ENCODE measurements at places on chromosomes 13 and 19. TPM values are rescaled to one million over a fixed set of nuclear protein-coding genes. Genes with fewer than 3 reads are reported as not detected.
A peak's percentile ranks its signal among the peaks of the same experiment; 100 is the strongest.

ANGPTL4 gene
- 1.1 TPM for total RNA-seq

LONP1 gene
- total RNA-seq, result 130 TPM

DCLK1 gene
- 132 TPM for total RNA-seq

WDR87 gene
- not detected for total RNA-seq

ALOX5AP gene
- not detected for total RNA-seq

- H3K4me1 ChIP-seq, result peaks cover 58% of the 10 kb centered on the region
- H3K27ac ChIP-seq, result peak overlapping the region; percentile 100
- H3K27me3 ChIP-seq, result no peaks in the 10 kb centered on the region
Measured at GRCh38 chr13:33183431-33184111, 102.0 kb downstream of the STARD13 start.

- peak; percentile 4 for DNase-seq
- H3K36me3 ChIP-seq, result no peaks in the 10 kb centered on the region
- no peak overlapping the region for H3K27ac ChIP-seq
- no peaks in the 10 kb centered on the region for H3K4me1 ChIP-seq
Measured at GRCh38 chr19:41813911-41814310, 17.5 kb downstream of the CEACAM3 start.

DNA sequence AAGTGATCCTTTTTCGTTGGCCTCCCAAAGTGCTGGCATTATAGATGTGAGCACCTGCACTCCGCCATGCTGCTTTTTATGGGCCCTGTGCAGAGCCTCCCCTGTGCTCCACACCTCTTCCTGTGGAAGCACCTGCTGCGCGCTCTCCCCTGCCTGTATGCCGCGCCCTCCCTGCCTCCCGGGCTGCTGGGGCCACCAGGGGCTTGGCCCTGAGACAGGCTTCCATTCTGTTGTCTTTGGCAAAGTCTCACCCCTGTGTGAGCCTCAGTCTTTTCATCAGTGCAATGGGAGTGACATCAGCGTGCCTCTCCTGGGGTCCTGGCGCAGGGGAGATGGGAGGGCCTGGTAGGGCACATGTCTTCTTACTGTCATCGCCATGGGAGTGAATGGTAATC lies 1.3 kb downstream of the FAM174C start:
- H3K27me3 ChIP-seq, result no peaks in the 10 kb centered on the region
- peak overlapping the region; percentile 86 for H3K27ac ChIP-seq
- H3K4me1 ChIP-seq, result peaks cover 26% of the 10 kb centered on the region
- peak overlapping the region; percentile 77 for H3K4me3 ChIP-seq

DNA sequence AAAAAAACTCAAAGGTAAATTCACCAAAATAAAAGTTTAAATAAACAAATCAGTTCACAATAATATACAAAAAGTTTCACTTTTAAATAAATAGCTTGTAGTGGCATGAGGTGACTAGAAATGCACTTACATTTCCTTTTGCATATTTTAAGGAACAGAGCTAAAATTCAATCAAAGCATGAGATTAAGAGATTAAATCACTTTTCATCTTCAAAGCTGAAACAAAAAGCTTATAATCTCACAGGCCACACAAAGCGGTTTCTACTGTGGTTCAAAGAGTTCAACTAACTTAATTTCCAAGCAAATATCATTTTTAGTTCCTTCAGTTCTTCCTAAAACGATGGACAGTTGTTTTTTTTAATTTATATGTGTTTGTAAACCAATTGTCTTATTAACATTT lies 38.9 kb downstream of the TSC22D1 start:
- no peak overlapping the region for H3K4me3 ChIP-seq
- H3K27ac ChIP-seq, result no peak overlapping the region
- H3K4me1 ChIP-seq, result no peaks in the 10 kb centered on the region
- H3K36me3 ChIP-seq, result peaks cover 43% of the 10 kb centered on the region

DNA sequence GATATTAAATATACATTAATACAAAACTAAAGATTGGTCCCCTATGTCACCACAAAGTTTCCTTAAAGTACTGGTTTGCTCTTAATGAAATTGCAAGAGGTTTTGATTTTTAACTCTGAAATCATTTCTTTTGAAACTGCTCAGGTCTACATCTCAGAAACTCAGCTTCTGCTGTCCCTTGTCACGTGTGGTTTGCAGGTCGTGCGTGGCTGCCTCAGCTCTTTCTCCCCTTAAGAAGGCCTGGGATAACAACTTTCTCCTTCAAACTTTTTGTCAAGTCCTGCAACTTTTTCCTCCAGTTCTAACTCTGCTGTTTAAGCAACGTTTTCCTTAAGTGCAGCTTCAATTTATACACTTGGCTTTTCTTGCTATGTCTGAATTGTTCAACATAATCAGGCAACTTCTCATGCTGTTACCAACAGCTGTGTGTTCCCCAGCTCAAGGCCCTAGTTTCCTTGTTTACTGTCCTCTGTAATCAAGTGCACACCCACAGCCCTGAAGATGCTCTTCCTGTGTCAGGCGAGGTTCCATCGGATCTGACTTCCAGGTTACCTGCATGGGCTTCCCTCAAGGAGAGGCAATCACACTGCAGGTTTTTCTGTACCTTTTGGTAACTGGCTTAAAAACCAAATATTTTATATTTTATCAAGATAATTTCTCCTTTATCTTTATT lies 13.5 kb downstream of the C13orf46 start:
- H3K4me1 ChIP-seq, result no peaks in the 10 kb centered on the region
- no peak overlapping the region for H3K4me3 ChIP-seq
- DNase-seq, result no peak

DNA sequence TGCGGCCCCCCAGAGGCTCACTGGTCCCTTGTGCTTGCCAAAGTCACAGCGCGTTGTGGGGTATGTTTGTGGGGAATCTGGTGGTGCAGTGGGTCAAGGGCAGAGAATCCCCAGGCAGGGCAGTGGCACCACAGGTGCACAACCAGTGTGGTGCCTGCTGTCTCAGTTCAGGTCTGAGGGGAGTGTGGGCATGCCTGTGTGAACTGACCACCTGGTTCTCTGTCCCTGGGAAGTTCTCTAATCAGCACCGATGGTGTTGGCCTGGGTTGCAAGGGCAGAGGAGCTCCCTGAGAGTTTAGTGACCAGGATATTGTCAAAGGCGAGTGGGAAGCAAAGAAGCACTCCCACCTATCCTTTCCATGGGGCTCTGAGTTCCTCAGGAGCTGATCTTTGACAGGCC lies 37.7 kb downstream of the ACSBG2 start:
- peaks cover 4% of the 10 kb centered on the region for H3K27me3 ChIP-seq
- H3K4me1 ChIP-seq, result no peaks in the 10 kb centered on the region
- no peak for DNase-seq

DNA sequence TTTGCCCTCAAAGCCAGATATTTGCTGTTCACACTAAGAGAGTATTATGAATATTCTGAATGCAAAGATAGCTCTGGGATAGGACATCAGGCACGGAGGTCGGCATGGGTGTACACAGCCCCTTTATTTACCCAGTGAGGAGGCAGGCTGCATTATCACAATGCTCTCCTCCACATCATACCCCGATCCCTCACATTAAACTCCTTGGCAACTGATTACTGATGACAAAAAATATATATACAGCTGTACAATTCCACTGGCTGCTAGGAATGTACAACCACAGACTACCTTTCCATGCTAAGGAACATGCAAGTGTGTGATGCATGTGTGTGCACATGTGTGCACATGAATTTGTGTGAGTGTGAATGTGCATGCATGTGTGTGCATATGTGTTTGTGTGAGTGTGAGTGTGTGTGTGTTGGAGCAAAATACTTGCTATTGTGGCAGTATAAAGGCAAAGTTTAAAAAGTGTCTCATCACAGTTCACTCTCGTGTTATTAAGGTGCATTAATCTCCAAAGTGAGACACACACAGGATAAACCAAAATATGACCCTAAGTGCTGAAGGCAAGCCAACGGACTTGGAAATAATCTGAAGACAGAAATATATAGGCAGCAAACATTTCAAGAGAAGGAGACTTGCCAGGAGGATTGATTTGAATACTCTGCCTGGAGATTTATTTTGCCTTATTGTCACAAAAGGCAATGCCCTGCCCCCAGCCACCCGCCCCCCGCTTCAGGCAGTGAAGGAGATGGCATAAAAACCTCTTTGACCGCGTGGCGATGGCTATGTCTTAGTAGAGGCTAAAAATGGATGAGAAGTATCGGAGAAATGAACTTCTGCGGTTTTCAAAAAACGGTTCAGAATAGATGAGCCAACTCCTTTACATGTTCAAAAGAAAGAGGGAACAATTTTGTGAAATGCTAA lies 274.8 kb downstream of the TSHZ3 start:
- peaks cover 3% of the 10 kb centered on the region for H3K27me3 ChIP-seq
- peaks cover 16% of the 10 kb centered on the region for H3K4me1 ChIP-seq
- no peaks in the 10 kb centered on the region for H3K36me3 ChIP-seq
- no peak overlapping the region for H3K27ac ChIP-seq

DNA sequence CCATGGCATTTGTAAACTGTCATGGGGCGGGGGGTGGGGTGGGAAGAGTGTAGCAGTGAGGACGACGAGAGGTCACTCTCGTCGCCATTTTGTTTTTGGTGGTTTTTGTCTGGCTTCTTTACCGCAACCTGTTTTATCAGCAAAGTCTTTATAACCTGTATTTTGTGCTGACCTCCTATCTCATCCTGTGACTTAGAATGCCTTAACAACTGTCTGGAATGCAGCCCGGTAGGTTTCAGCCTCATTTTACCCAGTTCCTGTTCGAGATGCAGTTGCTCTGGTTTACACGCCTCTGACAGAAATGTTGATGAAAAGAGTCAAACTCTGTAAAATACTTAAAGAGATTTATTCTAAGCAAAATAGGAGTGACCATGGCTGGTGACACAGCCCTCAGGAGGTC lies 852.0 kb downstream of the DACH1 start:
- H3K4me1 ChIP-seq, result no peaks in the 10 kb centered on the region
- H3K27ac ChIP-seq, result no peak overlapping the region
- H3K4me3 ChIP-seq, result no peak overlapping the region
- no peak for DNase-seq

- H3K4me3 ChIP-seq, result no peak overlapping the region
- no peak overlapping the region for H3K27ac ChIP-seq
- DNase-seq, result no peak
- H3K4me1 ChIP-seq, result no peaks in the 10 kb centered on the region
- no peaks in the 10 kb centered on the region for H3K27me3 ChIP-seq
Measured at GRCh38 chr13:112859128-112859816, 109.7 kb upstream of the MCF2L start.

GRCh38 chr13:35475960-35476943 lies at the start of gene MAB21L1:
MAB21L1 (minus strand) TSS chr13:35476689; CDS start chr13:35476138, 551 bp downstream.
- H3K4me1 ChIP-seq, result peaks cover 5% of the 10 kb centered on the region
- H3K27ac ChIP-seq, result peak within 1 kb of the TSS; percentile 64
- H3K27me3 ChIP-seq, result peaks cover 7% of the 10 kb centered on the region
- peak; percentile 96 for DNase-seq

DNA sequence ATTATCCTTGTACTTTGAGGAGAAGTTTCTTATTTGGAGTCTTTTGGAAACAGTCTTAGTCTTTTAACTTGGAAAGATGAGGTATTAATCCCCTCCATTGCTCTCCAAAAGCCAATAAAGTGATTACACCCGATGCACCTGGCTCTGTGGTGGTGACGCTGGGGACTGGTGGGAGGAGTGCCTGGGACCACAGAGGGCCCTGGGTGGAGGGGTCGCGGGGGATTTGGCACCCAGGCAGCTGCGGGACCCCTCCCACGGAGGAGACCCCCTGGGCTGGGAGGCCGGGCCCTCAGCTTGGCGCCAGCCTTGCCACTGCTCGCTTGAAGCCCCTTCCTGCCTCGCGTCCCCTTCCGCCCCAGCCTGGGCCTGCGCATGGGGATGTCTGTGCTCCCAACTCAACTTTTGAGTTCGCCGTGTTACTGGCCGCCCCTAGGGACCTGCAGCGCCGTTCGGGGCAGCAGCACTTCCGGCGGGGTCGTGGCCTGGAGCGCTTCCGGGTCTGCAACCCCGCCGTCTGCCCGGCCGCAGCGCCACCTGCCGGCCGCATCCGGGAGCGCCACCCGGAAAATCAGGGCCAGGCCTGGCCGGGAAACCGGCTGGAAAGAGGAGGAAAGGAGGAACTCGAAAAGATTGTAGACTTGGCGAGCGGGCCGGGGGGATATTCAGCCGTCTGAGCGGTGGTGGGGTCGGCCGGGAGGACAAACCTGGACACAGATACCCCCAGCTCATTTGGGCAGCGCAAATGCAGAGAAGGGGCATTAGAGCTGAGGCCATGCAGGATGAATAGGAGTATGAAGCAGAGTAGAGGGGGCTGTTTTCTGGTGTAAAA lies 8.4 kb downstream of the PEAK3 start:
- H3K4me3 ChIP-seq, result peak overlapping the region; percentile 48
- peaks cover 31% of the 10 kb centered on the region for H3K36me3 ChIP-seq
- H3K27me3 ChIP-seq, result no peaks in the 10 kb centered on the region
- peaks cover 21% of the 10 kb centered on the region for H3K4me1 ChIP-seq
- H3K27ac ChIP-seq, result peak overlapping the region; percentile 51

DNA sequence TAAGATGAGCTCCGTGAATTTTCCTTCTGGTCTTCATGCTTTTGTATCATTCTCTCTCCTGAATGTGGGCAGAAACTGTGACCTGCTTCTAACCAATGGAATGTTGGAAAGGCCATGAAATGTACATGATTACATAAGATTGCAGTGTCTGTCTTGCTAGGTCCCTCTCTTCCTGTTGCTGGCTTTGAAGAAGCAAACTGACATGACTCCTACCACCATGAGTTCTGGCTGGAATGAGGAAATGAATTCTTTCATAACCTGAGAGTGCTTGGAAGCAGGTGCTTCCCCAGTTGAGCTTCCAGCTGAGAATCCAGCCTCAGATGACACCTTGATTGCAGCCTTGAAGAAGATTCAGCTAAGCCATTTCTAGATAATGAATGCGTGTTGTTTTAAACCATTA lies 275.0 kb upstream of the MIR17HG start:
- H3K36me3 ChIP-seq, result no peaks in the 10 kb centered on the region
- H3K27ac ChIP-seq, result no peak overlapping the region
- H3K4me1 ChIP-seq, result no peaks in the 10 kb centered on the region
- no peaks in the 10 kb centered on the region for H3K27me3 ChIP-seq

- H3K4me3 ChIP-seq, result no peak overlapping the region
- no peaks in the 10 kb centered on the region for H3K36me3 ChIP-seq
- DNase-seq, result no peak
- no peak overlapping the region for H3K27ac ChIP-seq
- no peaks in the 10 kb centered on the region for H3K4me1 ChIP-seq
Measured at GRCh38 chr13:26864576-26864975, 104.0 kb upstream of the GPR12 start.

DNA sequence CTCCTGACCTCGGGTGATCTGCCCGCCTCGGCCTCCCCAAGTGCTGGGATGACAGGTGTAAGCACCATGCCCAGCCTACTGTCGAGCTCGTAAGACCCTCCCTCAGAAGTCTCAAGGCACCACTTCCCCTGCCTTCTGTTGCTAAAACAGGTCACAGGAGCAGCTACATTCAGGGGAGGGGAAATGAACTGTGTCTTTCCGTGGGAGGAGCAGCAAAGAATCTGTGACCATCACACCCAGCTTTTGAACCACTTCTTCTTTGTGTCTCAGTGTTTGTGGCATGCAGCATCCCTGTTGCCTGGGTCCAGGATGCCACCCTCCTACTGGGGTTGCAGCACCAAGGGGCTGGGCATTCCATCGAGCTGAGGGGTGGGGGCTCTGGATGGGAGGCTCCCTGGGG lies 7.7 kb upstream of the CSNK1G2 start:
- DNase-seq, result no peak
- no peak overlapping the region for H3K4me3 ChIP-seq
- no peak overlapping the region for H3K27ac ChIP-seq
- no peaks in the 10 kb centered on the region for H3K27me3 ChIP-seq

Measured in osteoblast (primary cell).